ENCODE measurements at places on chromosomes 1 and 21. TPM values are rescaled to one million over a fixed set of nuclear protein-coding genes. Genes with fewer than 3 reads are reported as not detected.

DNA sequence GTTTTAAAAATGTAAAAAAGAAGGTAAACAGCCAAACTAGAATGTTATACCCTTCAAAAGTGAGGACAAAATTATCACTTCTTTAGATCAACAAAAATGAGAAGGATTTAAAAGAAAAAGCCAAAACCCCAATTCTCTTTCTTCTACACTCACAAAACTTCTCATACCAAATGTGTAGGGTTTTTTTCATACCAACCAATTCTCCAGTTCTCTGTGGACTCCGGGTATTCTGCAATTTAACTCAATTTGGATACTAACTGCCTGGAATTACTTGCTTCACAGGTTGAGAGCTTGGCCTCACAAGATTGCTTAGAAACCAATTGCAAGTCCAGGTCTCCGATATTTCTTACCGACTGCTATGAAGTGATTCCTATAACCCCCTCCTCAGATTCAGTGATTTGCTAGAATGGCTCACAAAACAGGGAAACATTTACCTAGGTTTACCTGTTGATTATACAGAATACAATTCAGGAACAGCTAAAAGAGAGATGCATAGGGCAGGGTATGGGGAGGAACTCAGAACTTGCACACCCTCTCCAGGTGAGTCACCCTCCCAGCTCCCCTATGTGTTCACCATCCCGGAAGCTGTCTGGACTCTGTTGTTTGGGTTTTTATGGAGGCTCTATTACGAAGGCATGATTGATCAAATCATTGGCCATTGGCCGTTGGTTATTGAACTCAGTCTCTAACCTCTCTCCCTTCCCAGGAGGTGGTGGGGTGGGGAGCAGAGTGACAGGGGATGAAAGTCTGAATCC lies 67.1 kb downstream of the CAMTA1 start:
- no peak for DNase-seq

The HES5 gene
- polyA plus RNA-seq, result 0.58 TPM

DNA sequence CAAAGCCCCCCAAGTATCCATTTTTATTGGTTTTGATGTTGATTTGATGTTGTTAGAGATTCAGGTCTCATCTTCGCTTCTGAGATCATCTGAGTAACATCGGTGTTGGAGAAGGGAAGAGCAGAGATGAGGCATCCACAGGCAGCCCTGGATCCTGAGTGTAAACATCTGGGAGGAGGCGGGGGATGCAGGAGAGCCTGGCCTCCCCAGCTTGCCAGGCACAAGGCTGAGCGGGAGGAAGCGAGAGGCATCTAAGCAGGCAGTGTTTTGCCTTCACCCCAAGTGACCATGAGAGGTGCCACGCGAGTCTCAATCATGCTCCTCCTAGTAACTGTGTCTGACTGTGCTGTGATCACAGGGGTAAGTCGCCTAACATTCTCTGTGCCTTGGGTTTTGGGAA lies at the start of gene PROK1:
PROK1 (plus strand) TSS at position 221 of the 400 bp plus-strand sequence; CDS start at position 289, 68 bp downstream.
- no peak for DNase-seq

The PADI1 gene
- polyA plus RNA-seq, result 0.82 TPM

The FCGR3B gene
- not detected for polyA plus RNA-seq

The SIM2 gene
- 0.90 TPM for polyA plus RNA-seq

The ARTN gene
- polyA plus RNA-seq, result 0.51 TPM

- DNase-seq, result no peak
Observed at GRCh38 chr1:209657140-209657879, 5.1 kb upstream of the LAMB3 start.

The MAST2 gene
- 96.6 TPM for polyA plus RNA-seq

- DNase-seq, result no peak
Observed at GRCh38 chr1:203273869-203274602, 31.3 kb upstream of the BTG2 start.

The SRM gene
- 56.0 TPM for polyA plus RNA-seq

DNA sequence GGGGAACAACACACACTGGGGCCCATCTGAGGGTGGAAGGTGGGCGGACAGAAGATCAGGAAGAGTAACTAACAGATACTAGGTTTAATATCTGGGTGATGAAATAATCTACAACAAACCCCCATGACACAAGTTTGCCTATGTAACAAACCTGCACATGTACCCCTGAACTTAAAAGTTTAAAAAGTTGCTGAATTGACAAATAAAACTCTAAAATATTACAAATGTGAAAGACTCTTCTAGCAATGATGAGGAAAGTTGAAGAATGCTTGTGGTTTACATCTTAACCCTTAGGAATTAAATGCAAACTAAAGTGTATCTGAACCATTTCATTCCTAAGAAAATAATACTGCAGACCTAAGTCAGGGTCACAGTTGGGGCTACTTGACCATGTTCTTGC lies 525.6 kb upstream of the CAMK1G start:
- no peak for DNase-seq

DNA sequence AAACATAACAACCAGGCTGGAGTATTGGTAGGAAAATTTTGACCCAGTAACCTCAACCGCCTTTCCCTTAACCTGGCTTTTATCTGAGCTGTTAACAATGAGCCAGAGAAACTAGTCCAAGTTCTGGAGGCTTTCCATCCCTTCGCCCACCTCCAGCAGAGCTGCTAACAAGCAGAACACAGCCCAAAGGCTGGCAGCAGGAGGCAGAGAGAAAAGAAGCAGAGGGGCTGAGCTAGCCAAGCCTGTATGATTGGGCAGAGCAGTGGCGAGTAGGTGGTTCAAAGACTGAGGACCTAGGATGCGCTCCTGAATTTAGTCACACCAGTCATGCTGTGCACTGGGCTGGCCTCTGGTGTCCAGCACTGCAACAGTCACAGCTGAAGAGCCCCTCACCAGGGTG lies 123.0 kb downstream of the TNR start:
- no peak for DNase-seq

The HSD11B1 gene
- polyA plus RNA-seq, result 0.62 TPM

The SLC45A1 gene
- 0.87 TPM for polyA plus RNA-seq

GRCh38 chr1:24984800-24985522 lies 54.9 kb upstream of the RUNX3 start:
- DNase-seq, result no peak

DNA sequence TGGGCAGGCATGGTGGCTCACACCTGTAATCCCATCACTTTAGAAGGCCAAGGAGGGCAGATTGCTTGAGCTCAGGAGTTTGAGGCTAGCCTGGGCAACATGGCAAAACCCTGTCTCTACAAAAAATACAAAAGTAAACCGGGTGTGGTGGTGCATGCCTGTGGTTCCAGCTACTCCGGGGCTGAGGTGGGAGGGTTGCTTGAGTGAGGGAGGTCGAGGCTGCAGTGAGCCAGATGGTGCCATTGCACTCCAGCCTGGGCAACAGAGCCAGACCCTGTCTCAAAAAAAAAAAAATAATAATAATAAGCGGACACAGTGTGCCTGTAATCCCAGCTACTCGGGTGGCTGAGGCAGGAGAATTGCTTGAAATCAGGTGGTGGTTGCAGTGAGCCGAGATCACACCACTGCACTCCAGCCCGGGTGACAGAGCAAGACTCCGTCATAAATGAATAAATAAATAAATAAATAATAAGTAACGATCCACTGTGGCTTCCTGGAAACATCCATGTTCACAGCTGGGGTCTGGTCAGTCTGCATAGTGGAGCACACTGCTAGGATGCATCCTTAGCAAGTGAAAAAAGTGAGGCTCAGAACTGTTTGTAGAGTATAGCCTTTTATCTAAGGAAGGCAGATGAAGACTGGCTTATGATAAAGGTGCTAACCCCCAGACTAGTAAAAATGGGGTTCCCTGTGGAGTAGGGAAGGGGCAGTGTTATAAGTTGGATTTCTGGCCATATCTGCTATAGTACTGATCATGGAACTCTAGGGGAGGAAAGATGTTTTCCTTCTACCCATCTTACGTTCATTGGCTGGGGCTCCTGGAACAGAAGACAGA lies 15.7 kb downstream of the PKNOX1 start:
- no peak for DNase-seq

The OR1C1 gene
- not detected for polyA plus RNA-seq

The DYNLT5 gene
- polyA plus RNA-seq, result 4.2 TPM

DNA sequence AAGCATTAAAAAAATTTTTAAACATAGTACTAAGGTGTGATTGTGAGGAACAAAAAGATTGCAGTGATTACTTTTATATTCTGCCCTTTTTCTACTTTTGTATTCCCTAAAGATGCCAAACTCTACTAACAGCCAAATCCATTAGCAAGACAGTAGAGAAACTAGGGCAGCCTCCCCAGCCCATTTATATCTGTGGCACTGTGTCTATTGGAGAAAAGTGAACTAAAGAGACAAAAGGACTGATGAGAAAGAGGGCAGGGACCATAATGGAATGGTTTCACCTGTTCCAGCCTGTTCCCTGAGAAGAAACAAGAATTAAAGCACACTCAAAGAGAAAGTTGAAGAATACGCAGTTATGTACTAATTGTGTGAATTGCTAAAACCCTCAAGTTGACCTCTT lies 56.6 kb downstream of the ATG4C start:
- no peak for DNase-seq
